ENCODE measurements at places on chromosomes 2 and 18. TPM values are rescaled to one million over a fixed set of nuclear protein-coding genes. Genes with fewer than 3 reads are reported as not detected.

DNA sequence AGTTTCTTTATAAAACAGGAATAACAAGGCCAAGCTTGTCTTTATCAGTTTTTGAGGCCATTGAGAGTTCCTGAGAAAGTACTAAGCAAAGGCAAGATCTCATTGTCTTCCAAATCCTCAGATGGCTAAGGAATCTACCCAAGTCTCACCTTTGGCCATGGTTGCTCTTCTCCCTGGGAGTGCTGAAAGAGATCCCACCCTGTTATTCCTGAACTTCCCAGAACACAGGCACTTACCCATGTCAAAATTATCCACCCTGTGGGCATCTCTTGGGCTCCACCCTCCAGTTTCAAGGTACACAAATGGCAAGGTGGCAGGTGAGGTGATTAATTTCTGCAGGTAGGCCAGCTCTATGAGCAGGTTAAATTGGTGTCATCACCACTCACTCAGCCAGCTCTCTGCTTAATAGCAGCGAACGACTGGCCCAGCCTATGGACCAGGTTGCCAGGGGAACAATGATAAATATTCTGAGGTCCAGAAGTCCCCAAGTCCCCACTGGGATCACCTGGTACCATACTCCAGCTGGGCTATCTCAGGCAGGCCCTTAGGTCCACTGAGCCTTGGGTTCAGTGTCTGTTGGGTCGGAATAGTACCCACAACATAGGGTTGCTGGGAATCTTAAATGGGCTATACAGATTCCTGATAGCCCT, 2.3 kb upstream of the SPRED2 start:
- H3K27me3 ChIP-seq: peaks cover 34% of the 10 kb centered on the region
- H3K27ac ChIP-seq: no peak overlapping the region
- peak overlapping the region; percentile 14 for H3K4me3 ChIP-seq
- peaks cover 11% of the 10 kb centered on the region for H3K4me1 ChIP-seq
- no peak for DNase-seq

DNA sequence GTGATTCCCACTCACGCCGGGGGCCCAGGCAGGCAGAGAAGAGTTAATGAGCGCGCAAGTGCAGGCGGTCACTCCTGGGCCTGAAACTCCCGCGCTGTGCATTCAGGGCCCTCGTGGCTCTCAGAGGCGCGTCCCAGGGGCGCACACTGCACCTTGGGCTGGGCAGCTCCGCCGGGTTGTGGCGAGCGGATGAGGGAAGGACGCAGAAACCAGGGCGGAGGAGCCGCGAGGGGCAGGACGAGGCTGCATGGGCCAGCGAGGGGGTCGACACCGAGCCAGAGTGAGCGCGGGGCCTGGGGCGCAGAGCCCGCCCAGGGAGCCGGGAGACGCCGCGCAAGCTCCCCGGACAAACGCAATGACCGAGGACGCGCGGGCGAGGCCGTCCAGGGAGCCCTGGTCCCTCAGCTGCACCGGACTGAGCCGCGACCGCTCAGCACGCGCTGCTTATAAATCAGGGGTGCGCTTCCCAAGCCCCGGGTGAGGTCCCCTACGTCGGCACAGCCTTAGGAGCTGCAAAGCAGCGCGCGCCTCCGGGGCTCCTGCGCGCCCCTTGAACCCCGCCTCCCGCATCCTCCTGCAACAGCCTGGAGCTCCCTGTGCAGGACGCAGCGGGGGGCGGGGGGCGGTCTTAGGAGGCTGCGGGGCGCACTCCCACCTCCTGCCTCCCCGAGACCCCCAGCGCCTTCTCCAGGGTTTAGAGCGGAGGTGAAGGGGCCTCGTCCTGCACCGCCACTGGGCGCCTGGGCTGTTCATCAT, 180.2 kb upstream of the ALKAL2 start:
- DNase-seq: no peak
- no peak overlapping the region for H3K27ac ChIP-seq
- H3K4me1 ChIP-seq: peaks cover 5% of the 10 kb centered on the region
- H3K4me3 ChIP-seq: no peak overlapping the region
- peaks cover 44% of the 10 kb centered on the region for H3K27me3 ChIP-seq

GRCh38 chr18:71001597-71001996, 712.8 kb downstream of the SOCS6 start:
- no peak for DNase-seq
- no peaks in the 10 kb centered on the region for H3K36me3 ChIP-seq
- H3K4me1 ChIP-seq: no peaks in the 10 kb centered on the region
- H3K27ac ChIP-seq: no peak overlapping the region
- H3K4me3 ChIP-seq: no peak overlapping the region

- DNase-seq: no peak
- no peak overlapping the region for H3K4me3 ChIP-seq
- no peaks in the 10 kb centered on the region for H3K4me1 ChIP-seq
These were observed 32.9 kb upstream of the EHBP1 start for GRCh38 chr2:62672601-62673000.

MC4R gene
- not detected for total RNA-seq

DNA sequence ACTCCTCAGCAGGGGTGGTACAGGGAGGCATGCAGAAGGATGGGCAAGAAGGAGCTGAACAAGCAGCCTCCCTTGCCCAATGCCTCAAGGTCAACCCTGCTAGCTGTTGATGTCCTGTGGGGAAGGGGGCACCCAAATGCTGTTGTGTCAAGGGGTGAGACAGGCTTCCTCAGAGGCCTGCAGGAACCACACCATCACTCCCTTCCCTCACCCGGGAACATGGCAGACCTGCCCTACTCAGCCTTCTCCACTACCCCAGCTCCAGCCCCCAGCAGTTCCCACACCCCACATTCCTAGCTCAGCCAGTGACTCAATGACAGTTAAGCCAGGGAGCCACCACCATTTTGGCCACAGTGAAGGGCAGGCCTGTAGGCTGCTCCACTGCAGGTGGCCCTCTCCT, 53.9 kb upstream of the RMP24 start:
- H3K4me1 ChIP-seq: no peaks in the 10 kb centered on the region
- H3K4me3 ChIP-seq: no peak overlapping the region
- no peaks in the 10 kb centered on the region for H3K36me3 ChIP-seq
- no peak overlapping the region for H3K27ac ChIP-seq
- DNase-seq: no peak
- H3K27me3 ChIP-seq: peaks cover 8% of the 10 kb centered on the region
